ENCODE measurements at places on chromosomes 3 and 15.

GRCh38 chr3:187193181-187193580 is 4.1 kb upstream of the RTP1 start:
- DNase-seq = no peak

- DNase-seq = no peak
These were observed 307.9 kb upstream of the RBMS3 start for GRCh38 chr3:28972921-28973320.

DNA sequence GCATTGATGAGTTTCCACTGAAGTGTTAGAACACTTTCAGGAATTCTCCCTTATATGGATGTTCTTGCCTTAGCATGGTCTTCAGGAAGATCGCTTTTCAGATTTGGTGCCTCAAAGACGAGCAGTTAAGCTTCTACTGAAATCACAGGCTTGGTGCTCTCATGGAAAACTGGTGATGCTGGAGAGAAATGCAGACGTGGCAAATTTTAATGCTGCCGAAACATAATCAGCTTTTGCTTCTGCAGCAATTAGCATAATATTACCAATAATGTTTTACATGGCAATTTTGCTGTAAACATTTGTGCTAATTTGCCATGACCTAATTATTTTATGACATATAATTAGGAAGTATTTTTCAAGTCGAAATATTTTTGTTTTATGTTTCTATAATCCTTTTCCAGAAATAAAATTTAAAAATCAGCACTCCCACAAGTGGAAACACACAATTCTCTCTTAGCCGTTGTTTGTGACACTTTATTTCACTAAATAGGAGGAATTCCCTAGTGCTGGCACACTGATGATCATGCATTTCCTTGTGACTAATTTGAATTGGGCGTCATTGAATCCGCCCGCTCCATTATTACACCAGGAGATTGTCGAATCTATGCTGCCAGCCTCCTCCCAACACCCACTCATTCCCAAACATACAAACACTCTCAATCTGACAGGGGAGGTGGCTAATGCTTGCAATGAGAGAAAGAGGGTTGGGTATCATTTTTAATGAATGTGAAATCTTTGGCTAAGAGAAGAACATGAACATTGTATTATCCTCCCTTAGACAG is 506.8 kb upstream of the PPP2R3A start:
- DNase-seq = no peak

DNA sequence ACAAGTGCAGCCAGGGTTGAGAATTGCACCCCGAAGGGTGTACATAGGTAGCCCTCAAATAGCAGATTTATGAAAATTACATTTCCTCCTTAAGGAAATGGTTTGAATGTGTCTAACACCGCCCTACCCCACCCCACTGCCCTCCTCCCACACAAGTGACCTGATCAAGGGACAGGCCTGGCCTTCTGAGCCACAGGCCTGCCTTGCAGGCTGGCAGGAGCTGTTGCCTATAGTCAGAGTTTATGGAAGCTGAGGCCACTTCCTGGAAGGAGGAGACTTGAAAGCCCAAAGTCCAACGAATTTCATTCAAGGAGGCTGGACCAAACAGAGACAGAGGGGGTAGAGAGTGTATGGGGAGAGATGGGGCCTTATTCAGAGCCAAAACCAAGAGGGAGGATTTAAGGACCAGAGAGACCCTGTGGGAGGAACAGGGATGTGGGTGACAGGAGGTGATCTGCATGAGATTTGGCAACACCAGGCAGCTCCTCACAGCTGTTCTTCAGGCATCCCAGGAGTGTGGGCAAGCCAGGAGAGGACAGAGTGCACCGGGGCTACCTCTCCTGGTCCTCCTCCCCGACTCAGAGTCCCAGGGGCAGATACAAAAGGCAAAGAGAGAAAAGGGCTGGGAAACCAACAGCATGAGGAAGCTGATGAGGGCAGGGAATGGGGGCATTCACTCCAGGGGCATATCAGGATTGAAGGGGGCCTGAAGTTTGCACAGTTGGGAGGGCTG is 100.4 kb upstream of the HES1 start:
- no peak for DNase-seq

- no peak for DNase-seq
These were observed 6.4 kb downstream of the ASTE1 start for GRCh38 chr3:131020122-131020693.

- DNase-seq = no peak
These were observed 58.0 kb downstream of the MCF2L2 start for GRCh38 chr3:183370391-183370790.

DNA sequence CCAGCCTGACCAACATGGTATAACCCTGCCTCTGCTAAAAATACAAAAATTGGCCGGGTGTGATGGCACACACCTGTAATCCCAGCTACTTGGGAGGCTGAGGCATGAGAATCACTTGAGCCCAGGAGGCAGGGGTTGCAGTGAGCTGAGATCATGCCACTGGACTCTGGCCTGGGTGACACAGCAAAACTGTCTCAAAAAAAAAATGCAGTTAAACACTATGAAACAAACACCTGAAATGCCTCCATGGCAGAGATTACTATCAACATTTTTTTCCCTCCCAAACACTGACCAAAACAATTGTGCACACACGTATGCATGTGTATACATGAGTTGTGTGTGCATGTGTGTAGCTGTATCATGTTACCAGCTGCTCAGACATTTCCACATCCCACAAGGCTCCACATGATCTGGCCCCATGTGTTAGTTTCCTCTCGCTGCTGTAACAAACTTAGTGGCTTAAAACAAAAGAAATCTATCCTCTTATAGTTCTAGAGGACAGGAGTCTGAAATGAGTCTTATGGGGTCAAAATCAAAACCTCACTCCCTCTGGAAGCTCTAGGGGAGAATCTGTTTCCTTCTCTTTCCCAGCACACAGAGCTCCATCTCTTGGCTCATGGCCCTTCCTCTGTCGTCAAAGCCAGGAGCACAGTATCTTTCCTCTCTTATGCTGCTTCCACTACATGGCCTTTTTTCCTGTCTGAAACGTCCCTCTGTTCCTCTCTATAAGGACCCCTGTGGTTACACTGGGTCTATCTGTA is 34.5 kb downstream of the SLC41A3 start:
- no peak for DNase-seq

- DNase-seq = no peak
These were observed 414 bp upstream of the TMEM115 start for GRCh38 chr3:50359760-50360110.

DNA sequence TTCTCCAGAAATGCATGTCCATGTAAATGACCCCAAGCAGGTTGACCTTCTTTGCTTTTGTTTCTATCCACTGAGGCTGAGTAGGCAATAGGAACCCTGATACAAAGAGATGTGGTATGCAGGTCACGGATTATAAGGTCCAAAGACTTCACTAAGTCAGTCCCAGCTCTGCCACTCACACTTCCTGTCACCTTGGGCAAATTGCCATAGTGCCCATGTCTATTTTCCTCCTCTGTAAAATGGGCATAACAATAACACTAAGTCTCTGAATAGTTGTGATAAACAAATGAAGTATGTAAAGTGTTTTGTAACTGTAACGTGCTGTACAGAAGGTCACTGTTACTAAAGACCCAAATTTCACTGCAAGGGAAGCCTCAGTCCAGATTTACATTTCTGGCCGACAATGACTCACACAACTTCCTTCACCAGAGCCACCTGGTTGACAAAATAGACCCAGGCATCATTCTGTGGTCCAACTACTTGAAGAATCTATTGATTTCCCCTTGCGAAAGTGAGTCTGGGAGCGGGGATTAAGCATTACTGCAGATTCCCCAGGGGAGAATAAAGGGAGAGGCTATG is 175.4 kb upstream of the LPP start:
- DNase-seq = no peak

DNA sequence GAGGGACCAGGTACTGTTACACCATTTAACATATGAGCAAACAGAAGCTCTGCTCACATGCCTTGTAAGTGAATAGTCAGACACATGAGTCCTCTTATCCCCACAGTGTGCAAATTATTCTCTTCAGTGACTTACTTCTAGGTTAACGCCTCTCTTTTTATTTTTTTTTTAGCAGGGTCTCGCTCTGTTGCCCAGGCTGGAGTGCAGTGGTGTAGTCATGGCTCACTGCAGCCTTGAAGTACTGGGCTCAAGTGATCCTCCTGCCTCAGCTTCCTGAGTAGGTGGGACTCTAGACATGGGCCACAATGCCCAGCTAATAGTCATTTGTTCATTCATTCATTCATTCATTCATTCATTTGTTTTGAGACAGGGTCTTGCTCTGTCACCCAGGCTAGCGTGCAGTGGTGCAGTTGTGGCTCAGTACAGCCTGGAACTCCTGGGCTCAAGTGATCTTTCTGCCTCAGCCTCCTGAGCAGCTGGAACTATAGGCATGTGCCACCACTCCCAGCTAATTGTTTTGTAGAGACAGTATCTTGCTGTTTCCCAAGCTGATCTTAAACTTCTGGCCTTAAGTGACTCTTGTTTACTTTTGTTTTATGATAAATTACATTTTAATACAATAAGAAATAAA is 94.7 kb downstream of the LRRC28 start:
- no peak for DNase-seq

DNA sequence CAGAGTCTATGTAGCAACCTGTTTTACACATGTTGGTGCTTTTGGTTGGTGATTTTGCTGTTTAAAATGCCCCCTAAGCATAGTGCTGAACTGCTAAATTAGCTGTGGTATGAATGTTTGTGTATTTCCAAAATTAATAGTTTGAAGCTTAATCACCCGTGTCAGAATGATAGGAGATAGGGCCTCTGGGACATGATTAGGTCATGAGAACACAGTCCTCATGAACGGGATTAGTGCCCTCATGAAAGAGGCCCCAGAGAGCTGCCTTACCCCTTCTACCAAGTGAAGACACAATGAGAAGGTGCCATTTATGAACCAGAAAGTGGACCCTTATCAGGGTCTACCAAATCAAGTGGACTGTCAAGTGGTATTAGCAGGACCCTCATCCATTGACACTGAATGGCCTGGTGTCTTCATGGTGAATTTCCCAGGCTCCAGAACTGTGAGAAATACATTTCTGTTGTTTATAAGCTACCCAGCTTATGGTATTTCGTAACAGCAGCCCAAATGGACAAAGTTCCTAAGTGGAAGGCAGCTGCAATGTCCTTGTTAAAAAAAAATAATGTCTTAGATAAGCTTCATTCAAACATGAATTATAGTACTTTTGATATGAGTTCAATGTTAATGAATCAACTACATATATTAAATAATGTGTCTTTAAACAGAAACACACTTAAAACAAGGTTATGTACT is 37.7 kb upstream of the FRMD4B start:
- no peak for DNase-seq

GRCh38 chr3:134432236-134432635 is 53.5 kb downstream of the ANAPC13 start:
- DNase-seq = no peak

DNA sequence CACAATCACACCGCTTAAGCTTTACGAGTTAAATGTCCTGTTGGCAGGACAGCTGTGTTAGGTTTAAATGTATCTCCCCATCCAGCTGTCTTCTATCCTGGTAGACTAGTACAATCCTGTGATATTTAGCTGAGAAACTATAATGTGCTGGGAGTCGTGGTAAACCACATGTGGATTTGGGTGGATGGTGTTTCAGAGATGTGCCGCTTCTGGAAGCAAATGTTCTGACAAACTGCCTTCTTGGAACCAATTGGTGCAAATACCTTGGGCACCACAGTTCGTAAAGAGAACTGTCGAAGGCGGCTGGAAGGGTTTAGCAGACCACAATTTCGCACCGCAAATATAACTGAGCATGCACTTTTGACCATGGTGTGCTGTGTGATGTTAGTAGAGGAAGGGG is 15.0 kb downstream of the SCG5 start:
- DNase-seq = no peak

GRCh38 chr3:60755094-60755493 is 496.2 kb downstream of the FHIT start:
- DNase-seq = no peak

DNA sequence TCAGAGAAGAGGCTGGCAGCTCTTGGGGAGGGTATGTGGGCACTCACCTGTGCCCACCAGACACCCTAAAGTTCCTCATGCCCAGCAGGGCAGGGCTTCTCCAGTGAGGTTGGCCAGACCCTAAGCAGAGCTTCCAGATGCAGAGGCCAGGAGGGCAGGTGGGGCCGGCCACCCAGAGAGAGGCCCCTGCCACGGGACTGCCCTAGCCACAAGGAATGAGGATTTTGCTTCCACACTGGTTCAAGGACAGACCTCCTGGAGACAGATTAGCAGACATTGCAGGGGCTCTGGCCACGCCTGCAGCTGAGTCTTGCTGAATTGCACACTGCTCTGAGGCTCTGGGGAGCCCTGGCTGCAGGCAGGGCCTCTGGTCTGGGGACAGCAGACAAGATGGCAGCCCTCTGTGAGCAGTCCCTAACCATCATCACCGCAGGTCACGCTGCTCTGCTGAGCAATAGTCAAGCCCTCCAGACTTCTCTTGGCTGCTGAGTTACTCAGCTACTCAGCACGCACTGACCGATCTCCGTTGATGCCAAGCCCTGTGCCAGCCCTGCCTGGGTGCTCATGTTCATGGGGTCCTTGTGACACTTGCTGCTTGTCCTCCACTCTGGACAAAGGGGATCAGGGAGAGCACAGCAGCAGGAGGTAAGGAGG is 117.4 kb upstream of the ABHD17C start:
- DNase-seq = no peak

- DNase-seq = no peak
These were observed 62.4 kb upstream of the RARB start for GRCh38 chr3:25365636-25366035.

DNA sequence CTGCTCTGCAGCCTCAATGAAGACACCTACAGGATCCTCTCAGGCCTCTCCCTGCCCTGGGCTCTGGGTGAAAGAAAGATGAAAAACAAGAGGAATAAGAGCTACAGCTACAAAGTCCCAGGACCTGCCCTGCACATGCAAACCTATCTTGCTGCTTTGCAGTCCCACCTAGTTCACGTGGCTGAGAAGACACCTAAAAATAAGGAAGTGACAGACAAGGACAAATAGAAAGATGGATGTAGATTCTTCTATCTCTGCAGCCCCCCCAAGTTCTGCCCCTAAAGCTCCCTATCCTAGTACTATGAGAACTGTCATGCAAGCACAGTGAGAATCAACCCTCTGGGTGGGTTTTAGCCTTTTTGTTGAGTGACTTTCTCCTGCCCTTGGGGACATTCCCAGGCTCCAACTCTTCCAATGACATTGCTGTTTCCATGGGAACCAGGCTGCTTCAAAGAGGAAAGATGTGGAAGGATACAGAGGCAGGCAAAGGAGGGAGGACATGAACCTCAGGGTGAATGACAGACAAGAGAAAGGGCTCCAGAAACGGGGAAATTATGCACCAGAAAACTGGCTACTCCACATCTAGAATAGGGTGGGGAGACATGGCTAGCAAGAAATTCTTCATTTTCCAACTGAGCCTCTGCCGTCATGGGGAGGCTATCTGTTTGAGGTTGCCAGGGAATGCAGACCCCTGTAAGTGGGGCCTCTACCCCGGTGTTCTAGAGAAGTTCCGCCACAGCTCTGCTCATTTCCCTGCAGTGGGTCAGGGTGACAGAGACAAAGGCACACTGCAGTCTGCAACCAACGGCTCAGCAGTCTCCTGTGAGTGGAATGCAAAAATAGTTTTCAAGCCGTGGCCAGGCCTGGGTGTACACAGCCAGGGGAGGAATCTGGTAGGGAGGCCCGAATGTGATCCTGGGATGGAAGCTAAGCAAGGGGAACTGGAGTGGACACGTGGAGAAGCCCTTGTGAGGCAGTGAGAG is 5.2 kb downstream of the CSPG5 start:
- no peak for DNase-seq

GRCh38 chr15:31540633-31541032 is 214.0 kb downstream of the KLF13 start:
- no peak for DNase-seq

All from GM13977 (cell line).